ENCODE measurements at places on chromosomes 1 and 21. TPM values are rescaled to one million over a fixed set of nuclear protein-coding genes. Genes with fewer than 3 reads are reported as not detected.
A peak's percentile ranks its signal among the peaks of the same experiment; 100 is the strongest.

SMYD3 gene
- 40.5 TPM for total RNA-seq

DNA sequence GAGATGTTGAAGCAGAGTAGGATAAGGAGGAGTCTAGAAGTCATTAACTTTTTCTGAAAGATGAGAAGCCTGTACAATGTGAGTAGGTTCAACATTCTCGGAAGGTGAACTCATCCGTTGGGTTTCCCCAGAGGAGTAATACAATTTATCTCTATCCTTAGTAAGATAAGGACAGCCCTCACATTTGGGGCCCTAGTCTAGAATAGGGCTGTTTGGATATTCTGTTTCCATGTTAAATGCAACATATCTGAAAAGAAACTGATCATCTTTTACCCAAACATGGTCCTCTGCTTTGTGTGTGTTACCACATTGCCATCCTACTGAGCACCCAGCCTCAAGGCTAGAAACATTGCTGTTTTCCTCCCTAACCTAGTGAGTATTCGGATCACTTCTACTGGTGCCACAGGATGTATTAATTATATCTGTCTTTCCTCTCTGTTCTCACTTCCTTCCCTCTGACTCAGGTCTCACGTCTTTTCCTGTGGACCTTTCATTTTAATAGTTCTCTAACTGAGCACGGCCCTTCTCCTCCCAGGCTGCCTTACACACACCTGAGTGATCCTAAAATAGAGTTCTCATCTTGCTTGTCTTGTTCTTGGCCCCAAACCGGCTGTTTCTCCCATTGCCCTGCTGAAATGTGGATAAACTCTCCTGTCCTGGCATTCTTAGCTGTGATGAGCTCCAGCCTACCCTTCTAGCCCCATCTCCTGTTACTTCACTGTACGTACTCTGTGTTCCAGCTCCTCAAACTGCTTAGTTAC, 91.7 kb downstream of the CDC14A start:
- no peaks in the 10 kb centered on the region for H3K36me3 ChIP-seq
- no peak overlapping the region for H3K4me3 ChIP-seq
- no peaks in the 10 kb centered on the region for H3K4me1 ChIP-seq
- no peak for DNase-seq
- no peak overlapping the region for H3K27ac ChIP-seq

ORC1 gene
- 47.4 TPM for total RNA-seq

LMOD1 gene
- 0.37 TPM for total RNA-seq

DNA sequence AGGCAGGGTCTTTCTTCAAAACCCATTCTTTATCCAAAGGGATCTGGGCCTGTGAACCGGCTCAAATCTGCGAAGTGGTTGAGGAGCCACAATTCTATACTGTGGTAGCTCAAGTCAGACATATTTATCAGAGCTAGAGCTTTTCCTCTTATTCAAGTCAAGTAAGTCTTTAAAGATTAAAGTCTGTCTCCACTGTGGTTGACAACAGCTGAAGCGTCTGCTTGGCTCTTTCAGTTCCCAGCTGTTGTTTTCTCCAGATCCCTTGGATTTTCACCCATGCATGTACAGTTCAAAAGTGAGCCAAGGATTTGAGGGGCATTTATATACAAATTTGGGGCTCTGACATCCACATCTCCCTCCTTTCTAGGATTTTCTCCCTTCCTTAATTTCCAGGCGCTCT, 66.9 kb downstream of the C1orf185 start:
- no peak for DNase-seq
- no peak overlapping the region for H3K4me3 ChIP-seq
- H3K27ac ChIP-seq, result no peak overlapping the region

KPRP gene
- total RNA-seq, result not detected

UQCRHL gene
- total RNA-seq, result 4.8 TPM

DNA sequence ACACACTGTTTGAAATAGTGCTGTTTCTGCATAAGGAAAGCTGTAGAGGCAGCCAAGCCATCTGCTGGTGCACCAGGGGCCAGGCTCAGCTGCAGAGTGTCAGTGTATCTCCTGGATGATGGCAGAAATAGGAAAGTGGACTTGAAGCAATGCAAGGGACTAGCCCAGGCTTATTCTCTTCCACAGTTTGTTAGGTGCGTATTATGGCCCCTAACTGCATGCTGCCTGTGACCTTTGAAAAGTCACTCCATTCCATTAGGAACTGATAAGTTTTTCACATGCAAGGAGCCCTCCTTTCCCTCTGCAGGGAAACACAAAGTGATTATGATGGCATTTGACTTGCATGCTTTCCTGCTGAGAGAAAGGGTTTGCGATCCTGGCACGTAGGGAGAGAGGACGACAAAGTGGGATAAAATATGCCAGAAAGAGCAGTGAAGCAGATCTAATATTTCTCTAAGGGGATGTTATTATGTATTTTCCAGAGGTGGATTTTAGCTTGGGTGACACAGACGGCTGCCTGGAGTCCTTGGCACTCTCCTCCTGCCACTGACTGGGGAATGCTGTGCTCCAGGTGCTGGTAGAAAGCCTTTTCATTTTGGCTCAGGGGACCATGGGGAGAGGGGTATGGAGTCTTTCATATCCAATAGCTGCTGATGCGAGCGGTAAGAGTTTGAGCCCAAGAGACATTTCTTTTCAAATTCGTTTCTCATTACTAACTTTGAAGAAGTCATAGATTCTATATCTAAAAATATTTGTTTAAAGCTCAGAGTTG, 402.1 kb upstream of the B3GALT2 start:
- H3K27me3 ChIP-seq, result no peaks in the 10 kb centered on the region
- no peak overlapping the region for H3K4me3 ChIP-seq
- DNase-seq, result peak; percentile 30
- peaks cover 3% of the 10 kb centered on the region for H3K36me3 ChIP-seq

DNA sequence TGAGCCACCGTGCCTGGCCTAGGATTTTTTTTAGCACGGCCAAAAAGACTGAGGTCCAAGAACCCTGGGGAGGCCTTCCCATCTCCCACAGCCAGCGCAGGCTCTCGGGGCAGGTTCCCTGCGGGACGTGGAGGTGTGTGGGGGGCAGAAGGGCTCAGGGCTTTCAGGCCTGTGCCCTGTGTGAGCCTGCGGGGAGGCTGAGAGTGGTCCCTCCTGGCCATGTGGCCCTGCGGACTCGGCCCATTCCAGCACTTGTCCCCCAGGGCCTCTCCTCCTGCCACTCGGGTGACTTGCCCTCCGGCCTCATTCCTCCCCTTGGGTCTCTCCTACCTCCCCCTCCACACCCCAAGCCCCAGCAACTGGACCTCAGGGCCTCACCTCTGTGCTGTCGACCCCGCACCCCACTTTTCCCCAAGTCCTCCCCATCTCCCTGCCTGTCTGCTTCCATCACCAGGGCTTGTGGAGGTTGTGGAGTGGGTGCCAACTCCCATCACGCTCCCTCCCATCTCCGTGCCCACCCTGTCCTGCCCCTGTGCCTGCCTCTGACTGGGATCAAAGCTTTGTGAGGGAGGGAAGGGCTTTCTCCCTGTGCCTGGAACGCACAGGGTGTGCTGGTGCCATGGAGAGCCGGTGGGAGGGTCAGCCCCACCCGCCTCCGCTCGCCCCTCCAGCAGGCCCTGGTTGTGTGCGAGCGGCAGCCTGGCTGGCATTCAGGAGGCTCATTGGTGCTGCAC, 32.2 kb upstream of the DIP2A start:
- no peak overlapping the region for H3K27ac ChIP-seq
- no peaks in the 10 kb centered on the region for H3K36me3 ChIP-seq
- peaks cover 4% of the 10 kb centered on the region for H3K4me1 ChIP-seq
- no peak for DNase-seq

SYPL2 gene
- total RNA-seq, result not detected

DNA sequence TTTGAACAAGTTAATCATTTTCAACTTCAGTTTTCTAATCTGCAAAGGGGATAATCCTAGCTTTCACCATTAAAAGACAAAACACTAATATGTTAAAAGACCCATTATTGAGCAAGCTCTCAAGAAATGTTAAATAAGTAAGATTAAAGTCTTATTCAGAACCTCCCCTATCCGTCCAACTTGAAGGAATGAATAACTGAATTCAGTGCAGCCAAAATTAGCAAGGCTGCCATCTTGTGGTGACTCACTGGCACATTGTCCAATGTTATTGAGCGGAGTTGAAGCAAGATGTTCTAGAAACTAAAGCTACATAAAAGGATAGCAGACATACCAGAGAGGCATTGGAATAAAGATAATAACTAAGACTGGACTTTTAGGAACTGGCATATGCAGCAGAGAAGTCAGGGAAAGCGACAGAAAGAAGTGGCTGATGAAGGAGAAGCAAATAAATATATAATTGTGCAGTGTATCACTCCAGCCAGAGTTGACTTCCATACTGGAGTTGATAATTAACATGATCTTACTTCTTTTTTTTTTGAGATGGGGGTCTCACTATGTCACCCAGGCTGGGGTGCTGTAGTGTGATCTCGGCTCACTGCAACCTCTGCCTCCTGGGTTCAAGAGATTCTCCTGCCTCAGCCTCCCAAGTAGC, 8.2 kb upstream of the CAP1 start:
- no peak overlapping the region for H3K27ac ChIP-seq
- peaks cover 4% of the 10 kb centered on the region for H3K27me3 ChIP-seq
- peak; percentile 71 for DNase-seq
- no peaks in the 10 kb centered on the region for H3K36me3 ChIP-seq

CSRP1 gene
- total RNA-seq, result 2.5 TPM

DNA sequence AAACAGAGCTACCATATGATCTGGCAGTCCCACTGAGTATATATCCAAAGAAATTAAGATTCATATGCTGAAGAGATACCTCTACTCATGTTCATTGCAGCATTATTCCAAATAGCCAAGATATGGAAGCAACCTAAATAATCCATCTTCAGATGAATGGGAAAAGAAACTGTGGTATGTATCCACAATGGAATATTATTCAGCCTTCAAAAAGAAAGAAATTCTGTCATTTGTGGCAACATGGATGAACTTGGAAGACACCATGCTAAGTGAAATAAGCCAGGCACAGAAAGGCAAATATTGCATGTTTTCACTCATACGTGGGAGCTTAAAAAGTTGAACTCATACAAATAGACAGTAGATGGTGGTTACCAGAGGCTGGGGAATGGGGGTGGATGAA, 47.8 kb downstream of the UBE4B start:
- H3K4me1 ChIP-seq, result no peaks in the 10 kb centered on the region
- no peak overlapping the region for H3K27ac ChIP-seq
- H3K36me3 ChIP-seq, result peaks cover 5% of the 10 kb centered on the region
- no peak for DNase-seq
- H3K4me3 ChIP-seq, result no peak overlapping the region
- no peaks in the 10 kb centered on the region for H3K27me3 ChIP-seq

DNA sequence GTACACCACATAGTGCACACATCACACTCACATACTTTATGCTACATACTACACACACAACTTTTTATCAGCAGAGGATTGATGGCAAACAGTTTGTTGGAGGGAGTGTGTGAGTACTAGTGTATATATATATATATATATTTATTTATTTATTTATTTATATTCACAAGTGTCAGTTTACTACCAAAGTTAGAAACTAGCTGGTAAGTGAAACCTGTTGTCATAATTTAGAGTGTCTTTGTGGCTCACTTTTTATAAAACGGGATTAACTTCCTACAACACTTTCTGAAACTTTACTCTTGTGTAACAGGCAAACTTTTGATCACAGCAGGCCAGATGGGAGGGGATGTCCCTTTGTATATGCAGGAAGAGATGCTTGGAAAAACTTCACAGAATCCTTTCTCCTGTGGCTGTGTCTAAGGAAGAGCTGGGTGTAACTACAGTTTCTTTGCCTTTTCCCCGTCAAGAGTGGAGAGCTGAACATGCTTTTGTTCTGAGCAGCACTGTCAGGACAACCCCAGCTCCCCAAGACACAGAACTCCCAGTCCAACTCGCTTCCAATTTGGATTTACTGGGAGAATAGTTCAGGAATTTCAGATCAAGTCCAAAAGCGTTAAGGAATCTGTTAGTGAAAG, 1.9 kb upstream of the SAMD13 start:
- no peaks in the 10 kb centered on the region for H3K27me3 ChIP-seq
- peak overlapping the region; percentile 99 for H3K4me3 ChIP-seq
- DNase-seq, result no peak
- no peaks in the 10 kb centered on the region for H3K36me3 ChIP-seq
- no peak overlapping the region for H3K27ac ChIP-seq

DNA sequence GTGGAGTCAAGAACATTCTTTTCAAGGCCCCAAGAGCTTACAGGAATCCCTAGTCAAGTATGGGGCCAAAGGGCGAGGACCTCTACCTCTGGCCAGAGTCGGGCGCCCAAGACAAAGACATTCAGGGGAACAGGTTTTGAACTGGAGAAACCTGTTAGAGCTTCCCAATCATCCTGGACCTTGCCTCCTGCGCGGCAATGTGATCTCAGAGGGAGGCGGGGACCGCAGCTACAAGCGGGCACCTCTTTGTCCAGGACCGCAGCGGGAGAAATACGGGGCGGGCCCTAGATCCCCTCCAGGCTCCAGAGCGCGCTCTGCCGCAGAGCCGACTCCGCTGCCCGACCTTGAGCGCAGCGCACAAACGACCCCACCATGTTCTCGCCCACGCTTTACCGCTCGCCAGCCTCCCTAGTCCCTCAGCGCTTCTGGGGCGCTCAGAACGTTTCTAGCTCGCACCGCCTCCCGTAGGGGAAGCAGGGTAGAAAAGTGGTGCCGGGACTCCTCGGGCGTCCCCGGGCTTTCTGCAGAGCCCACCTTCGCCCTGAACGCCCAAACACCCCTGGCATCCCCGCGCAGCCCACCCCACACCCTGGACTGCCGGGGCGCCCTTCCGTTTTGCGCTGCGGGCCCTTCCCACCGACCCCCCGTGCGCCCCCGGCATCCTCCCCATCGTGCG, 28.1 kb downstream of the RABIF start:
- no peaks in the 10 kb centered on the region for H3K36me3 ChIP-seq
- H3K27me3 ChIP-seq, result no peaks in the 10 kb centered on the region
- peak overlapping the region; percentile 92 for H3K4me3 ChIP-seq
- peak overlapping the region; percentile 20 for H3K27ac ChIP-seq
- peak; percentile 85 for DNase-seq

- H3K27ac ChIP-seq, result no peak overlapping the region
- H3K4me3 ChIP-seq, result no peak overlapping the region
- peaks cover 8% of the 10 kb centered on the region for H3K36me3 ChIP-seq
Observed at GRCh38 chr21:36330904-36331303, 10.9 kb downstream of the MORC3 start.

GPR25 gene
- total RNA-seq, result not detected

- no peaks in the 10 kb centered on the region for H3K4me1 ChIP-seq
- no peak overlapping the region for H3K27ac ChIP-seq
- H3K36me3 ChIP-seq, result no peaks in the 10 kb centered on the region
- H3K27me3 ChIP-seq, result no peaks in the 10 kb centered on the region
Observed at GRCh38 chr1:194618101-194618500, 1431.7 kb upstream of the B3GALT2 start.

LYPD8 gene
- total RNA-seq, result not detected
